ENCODE measurements at places on chromosomes 2 and 18. TPM values are rescaled to one million over a fixed set of nuclear protein-coding genes. Genes with fewer than 3 reads are reported as not detected.

DNA sequence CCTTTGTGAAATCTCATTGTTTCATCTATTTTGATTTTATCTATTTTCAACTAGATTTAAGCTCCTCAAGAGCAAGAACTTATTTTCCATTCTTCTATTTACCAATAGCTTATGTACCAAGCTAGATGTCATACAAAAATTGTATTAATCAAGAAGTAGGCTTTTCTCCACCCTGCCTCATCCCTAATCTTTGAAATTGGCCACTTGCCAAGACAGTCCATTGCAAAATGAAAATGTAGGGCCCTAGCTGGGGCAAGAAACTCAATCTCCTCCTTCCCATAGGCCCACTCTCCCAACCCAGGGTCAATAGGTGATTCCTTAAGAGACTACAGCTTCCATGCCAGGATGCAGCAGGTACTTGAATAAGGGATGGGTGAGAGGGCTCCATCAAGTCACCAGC, 39.3 kb upstream of the STPG4 start:
- no peak for DNase-seq

DNA sequence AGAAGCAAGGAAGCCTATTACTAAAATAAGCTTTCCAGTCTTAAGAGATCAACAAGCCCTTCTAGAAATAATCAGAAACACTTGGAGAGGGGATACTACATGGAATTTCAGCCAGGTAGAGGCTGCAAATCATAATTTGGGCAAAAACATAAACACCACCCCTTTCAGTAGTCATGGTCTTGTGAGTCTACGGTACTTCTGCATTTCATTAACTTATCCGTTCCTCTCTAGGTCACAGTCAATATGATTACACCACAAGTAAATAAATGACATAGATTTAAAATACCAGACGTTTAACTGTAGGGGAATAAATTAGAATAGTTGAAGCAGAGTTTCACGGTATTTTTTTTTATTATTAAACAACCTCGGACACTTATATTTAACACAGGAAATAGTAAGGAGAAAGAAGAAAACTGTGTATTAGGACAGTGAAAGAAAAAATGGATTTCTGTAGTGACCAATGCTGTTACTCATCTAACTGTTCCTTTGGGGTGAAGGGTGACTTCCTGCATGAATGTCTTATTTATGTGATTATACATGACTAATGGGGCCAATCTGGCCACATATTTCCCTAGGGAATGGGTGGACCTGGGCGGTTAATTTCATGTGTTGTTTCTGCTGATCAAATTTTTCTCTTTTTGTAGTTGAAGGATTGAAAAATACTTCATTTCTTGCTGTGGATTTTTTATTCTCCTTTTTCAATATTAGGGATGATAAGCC, 456.6 kb upstream of the UBE2E3 start:
- DNase-seq = no peak

DNA sequence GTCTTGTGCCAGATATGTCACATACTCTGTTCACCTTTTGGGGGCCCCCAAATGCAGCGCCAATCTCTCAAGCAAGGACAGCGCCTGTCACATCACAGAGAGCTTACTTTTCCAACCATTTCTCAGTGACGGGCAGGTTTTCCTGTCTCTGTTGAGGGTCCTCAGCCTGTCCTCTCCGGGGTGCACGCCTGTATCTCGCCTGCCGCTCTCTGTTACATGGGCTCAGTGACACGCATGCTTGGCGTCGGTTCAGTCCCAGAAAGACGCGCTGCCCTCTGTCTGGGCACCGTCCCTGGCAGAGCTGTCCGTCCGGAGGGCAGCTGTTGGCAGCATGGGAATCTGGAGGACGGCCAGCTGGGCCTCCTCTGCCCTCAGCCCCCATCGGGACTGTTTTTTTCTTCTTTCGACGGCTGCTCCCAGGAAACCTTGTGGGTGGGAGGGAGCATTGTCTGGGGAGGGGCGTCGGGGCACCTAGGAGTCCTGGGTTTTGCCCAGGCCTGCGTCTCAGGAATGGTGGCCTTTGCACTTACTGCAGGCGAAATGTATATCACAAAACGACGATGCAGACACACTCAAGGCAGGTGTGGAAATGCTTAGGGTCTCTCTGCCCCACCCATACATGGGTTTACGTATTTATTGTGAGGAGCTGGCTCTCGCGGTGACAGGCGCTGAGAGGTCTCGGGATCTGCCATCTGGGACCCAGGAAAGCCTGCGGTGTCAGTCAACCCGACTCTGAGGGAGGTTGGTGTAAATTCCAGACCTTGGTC, 30.9 kb downstream of the RTP5 start:
- no peak for DNase-seq

GRCh38 chr2:238238766-238239542, 884 bp downstream of the HES6 start:
- no peak for DNase-seq

DNA sequence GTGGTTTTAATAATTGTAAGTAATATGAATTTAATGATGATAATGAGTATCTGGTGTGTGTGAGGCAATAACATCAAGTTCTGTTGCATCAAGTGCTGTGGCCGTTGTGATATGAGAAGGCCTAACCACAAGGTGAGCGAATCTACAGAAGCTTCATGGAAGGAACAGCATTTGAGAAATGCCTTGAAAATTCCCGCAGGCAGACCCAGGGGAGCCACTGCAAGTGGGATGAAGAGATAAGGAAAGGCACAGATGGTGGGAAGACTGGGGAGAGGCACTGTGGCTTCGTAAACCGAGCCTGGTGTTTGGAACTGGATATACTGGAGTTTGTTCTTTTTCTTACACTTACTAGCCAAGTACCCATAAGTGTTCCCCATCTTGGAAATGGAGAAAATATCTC, 357.5 kb downstream of the PTPRM start:
- no peak for DNase-seq

PIKFYVE gene
- total RNA-seq = 58.8 TPM

LHCGR gene
- not detected for total RNA-seq

DNA sequence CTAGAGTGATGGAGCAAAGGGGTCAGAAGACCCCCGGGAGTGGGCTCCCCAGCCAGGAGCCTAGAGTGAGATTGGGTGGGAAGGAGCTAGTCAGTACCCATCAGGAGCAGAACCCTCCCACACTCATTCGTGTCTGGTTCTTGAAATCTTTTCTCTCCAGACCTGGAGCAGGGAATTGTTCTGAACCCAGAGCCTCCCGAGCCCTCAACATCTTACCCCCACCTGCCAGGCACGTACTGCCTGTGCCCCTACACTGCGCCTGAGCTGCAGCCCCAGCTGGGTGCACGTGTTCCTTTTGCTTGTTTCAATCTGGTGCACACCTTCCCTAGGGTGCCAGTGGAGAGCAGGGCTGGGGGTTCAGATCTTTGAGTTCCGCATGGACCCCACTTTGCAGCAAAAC, 52.6 kb downstream of the BCL2L11 start:
- no peak for DNase-seq

DNA sequence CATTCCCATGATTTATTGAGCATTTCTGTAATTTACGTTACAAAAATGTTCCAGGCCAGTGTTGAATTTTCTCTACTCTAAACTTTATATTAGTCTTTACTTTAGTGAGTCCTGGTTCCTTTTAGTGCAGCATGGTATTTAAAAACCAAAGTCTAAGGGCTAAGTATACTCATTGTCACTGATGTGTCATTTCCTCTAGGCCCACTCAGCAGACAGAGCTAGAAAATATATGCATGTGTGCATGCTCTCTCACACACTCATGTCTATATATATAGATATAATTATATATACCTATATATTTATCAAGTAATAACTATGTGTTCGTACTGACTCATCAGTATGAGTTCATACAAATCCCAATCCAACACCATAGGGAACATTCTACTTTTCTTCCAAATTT, 132.5 kb upstream of the SLC8A1 start:
- DNase-seq = no peak

- DNase-seq = no peak
Measured at GRCh38 chr18:76741346-76741745, 81.0 kb upstream of the ZNF236 start.

All from uterus (tissue), 4 donors.